ENCODE measurements at places on chromosomes 5 and 9. TPM values are rescaled to one million over a fixed set of nuclear protein-coding genes. Genes with fewer than 3 reads are reported as not detected.

The PRDM9 gene
- not detected for total RNA-seq

The SH2D3C gene
- 22.2 TPM for total RNA-seq

The SNCAIP gene
- total RNA-seq = not detected

The SLC35A4 gene
- total RNA-seq = 105 TPM

The ORM1 gene
- not detected for total RNA-seq

The CER1 gene
- total RNA-seq = not detected

The GDA gene
- total RNA-seq = not detected

The TEX48 gene
- 0.56 TPM for total RNA-seq

The PCDHGA3 gene
- 0.19 TPM for total RNA-seq

The OBP2B gene
- total RNA-seq = not detected

The PCA3 gene
- not detected for total RNA-seq

The CCNJL gene
- total RNA-seq = not detected

The EQTN gene
- total RNA-seq = not detected

The GPR151 gene
- total RNA-seq = not detected

The EGR1 gene
- total RNA-seq = 54.6 TPM

The PCDHB5 gene
- not detected for total RNA-seq

All from activated CD4-positive, alpha-beta T cell treated with anti-CD3 and anti-CD28 coated beads, Interleukin-2, amount 10 ng/mL, durations not matched to agents 24 days and 14 days (primary cell).